Bone marrow (tissue), 2 donors: ENCODE measurements at places on chromosomes 11 and 22.

DNA sequence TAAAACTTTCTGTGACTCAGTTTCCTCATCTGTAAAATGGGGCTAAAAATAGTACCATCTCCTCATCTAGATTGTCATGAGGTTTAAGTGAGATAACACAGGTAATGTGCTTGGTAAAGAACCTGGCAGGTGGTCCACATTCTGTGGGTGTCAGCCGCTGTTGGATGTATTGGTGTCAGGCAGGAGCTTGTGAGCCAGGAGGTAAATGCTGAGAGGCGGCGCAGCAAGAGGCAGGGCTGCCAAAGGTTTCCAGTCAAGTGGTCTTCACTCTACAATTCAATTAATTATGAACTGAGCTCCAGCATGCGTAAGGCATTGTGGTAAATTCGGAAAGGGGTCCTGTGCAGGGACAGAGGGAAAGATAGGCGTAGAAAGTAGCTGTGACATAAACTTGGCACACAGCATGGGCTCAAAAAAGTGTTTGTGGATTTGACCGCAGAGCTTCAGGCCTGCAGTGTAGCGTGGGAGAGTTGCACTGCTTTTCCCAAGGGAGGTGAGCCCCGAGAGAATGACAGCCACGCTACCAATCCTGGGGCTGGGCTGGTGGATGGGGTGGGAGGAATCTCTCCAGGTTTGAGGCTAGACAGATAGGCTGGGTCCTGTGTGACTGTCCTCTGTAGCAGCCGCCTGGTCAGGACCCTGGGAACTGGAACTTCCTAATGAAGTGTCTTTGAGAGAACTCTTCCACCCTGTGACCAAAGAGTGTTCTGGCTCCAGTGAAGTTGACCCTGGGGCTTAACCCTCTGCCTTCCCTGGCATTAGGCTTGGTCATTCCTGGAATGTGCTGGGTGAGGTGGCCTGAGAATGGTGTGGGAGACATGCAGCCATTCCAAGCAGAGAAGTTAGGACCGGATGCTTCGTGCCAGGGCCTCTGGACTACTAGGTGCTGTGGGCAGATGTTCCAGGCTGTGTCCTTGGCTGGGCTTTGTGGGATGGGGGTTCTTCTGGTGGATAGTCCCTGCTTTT is 122.4 kb downstream of the FEZ1 start:
- DNase-seq = no peak

DNA sequence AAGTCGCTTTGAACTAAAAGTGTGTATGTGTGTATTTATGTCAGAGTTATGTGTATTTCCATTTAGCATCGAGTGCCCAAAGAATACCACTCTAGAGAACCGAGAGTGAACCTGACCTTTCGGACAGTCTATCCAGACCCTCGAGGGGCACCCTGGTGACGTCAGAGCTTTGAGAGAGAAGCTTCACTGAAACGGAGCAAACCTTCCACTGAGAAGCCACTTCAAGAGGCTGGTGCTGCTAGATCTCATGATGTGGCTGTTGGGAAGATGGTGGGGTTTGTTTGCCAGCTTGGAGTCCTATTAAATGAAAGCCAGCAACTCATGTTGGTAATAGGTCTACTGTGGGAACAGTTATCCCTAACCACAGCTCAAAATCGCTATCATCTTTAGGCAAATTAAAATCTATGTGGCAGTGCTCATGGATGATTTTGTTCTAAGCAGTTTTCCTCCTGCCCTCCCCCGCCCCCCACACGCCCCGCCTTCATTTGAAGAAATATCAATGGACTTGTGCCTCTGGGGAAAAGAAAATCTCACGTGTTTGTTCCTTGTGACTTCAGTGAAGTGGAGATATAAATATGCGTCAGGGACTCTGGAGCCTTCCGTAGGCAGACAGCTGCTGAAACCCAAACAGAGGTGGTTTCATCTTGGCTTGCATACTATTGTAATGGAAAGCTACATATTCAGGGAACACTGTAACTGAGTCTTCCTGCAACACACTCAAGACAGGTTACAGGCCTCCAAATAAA is 22.4 kb upstream of the C11orf96 start:
- no peak for DNase-seq

DNA sequence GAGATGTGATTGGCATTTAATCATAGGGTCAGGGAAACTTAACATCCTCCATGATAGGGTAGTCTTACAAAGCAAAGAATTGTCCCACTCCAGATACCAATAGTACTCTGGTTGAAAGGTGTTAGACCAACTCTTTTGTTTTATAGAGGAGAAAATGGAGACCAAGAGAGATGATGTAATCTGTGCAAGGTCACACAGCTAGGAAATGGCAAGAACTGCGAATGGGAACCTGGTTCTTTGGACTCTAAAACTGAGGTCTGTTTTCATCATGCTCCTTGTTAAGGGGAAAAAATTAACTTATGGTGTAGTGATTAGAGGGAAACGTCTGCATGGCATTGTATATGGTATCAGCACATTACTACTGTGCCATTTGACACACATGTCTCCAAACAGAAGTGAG is 171.1 kb downstream of the COMMD9 start:
- DNase-seq = no peak

GRCh38 chr22:41940832-41941765 is 5.9 kb downstream of the CENPM start:
- DNase-seq = peak; percentile 74

- no peak for DNase-seq
These were observed 119.0 kb downstream of the JRKL start for GRCh38 chr11:96508861-96509260.

DNA sequence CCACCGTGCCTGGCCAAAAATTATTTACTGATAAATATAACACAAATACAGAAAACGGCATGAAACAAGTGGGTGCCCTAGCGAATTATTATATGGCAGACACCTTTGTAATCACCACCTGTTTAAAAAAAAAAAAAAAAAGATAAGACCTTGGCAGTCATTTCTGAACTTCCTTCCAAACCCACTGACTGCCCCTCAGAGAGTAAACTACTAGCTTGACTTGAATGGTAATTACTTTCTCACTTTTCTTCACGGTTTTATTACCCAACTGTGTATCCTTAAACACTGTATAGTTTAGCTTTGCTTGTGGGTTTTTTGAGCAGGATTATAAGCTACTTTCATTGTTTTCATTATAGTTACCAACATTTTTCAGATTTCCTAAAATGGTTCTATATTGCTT is 23.7 kb downstream of the SFI1 start:
- no peak for DNase-seq

- no peak for DNase-seq
These were observed 167.0 kb upstream of the B3GAT1 start for GRCh38 chr11:134578807-134579723.

- DNase-seq = no peak
These were observed 7.6 kb downstream of the DLG2 start for GRCh38 chr11:85619499-85619898.

- no peak for DNase-seq
These were observed 7.6 kb upstream of the GAL3ST1 start for GRCh38 chr22:30582051-30582450.

GRCh38 chr11:121291896-121292494 is 576 bp upstream of the SC5D start:
- no peak for DNase-seq

DNA sequence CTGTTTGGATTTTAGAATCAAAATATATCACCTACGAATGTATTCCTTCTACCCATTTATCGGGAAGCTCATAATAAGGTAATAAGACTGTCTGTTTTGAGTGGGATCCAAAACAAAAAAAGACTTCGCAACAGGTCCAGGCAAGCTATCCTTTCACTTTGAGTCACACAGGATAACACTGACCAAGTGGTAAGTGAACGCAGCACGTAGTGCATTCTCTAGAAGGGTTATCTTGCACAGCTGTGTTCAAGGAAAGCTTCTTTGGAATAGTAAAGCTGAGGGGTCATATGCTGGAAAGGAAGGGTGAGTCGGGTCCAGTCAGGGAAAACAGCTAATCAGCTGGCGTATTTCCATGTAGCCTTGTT is 22.3 kb upstream of the NRGN start:
- DNase-seq = no peak

- DNase-seq = no peak
These were observed 279.8 kb downstream of the TBC1D22A start for GRCh38 chr22:47042116-47042825.
